GM23338 (cell line): ENCODE measurements at places on chromosomes 12 and 14.

DNA sequence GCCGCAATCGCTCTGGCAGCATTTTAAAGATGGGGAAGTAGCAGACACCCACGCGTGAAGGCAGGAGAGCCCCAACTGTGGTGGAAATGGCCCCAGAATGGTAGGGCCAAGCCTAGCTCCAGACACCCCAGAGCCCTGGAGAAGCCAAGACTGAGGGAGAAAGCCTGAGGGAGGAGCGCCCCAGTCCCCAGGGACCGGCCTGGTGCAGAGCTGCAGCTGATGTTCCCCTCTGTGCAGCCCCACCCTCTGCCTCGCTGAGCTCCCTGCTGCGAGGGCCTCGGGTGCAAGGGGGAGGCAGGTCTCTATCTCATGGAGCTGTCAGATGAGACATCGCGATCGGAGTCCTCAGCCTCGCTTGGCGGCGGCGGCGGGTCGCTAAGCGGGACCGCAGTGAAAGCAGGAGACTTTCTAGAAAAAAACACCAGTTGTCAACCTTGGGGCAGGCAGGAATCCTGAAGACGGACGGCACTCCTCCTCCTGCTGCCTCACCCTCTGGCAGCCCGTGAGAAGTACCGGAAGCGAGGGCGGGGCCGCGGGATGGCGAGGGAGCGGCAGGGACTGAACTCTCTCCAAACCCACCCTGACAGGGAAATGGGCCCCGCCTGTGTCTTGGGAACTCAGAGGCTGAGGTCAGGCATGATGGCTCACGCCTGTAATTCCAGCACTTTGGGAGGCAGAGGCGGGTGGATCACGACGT lies 6.0 kb downstream of the GAPDH start:
- DNase-seq = peak; percentile 95

DNA sequence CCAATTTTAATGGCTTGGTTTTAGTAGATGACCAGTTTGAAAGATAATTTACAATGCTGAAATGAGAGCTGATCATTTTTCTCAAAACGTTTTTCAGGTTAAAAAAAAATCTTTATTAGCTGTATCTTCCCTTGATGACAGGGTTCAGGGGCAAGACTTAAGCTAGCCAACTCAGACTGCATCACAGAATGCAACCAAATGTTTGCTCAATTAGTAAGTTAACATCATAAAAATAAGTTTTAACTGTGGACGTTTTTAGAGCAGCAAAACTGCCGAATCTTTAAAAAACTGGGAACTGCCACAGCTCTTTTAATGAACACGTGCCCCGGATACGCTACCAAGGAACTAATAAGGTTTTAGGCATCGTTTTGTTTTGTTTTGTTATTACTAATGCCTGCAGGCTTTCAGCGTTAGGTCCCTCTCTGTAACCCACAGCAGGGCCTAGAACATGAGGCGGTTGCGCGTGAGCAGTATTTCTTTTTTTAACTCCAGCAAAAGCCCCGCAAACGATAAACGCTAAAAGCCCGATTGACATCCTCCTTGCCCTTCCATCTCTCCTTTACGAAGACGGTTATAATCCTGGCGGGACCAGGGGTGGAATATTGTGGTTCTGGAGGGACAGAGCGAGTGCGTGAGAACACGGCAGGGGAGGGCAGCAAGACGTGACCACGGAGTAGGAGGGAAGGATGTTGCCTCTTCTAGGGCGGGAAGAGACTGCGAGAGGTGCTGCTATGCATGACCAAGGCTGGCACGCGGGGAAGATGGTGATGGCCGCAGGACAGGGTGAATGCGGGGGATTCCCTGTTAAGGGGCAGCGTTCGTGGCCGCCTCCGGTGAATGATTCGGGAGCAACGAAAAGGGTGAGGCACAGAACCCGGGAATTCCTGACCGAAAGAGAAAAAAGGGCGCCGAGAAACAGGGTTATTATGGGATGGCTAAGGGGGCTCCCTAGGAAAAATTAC lies 652 bp downstream of the SUPT16H start:
- DNase-seq = peak; percentile 57

DNA sequence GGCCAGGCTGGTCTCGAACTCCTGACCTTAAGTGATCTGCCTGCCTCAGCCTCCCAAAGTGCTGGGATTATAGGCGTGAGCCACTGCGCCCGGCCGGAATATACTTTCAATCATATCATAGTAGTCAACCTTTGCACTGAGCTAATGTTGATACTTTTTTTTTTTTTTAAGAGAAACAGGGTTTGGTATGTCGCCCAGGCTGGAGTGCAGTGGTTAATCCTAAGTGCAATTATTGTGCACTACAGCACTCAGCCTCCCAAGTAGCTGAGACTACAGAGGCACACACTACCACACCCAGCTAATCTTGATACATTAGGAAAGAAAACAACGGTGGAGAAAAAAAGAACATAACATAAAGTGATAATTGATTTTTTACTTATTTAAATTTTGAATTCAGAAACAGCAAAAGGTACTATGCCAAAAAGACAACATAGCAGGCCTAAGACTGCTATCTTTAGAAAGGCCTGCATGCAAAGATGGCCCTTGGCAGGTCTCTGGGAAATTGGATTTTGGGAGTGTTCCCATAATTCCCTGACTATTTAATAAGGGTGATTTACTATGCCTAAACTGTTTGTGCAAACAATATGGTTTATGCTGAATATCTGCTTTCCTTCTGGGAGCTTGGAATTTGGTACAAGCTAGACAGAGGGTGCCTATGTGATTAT lies 15.5 kb downstream of the BTBD7 start:
- DNase-seq = no peak

DNA sequence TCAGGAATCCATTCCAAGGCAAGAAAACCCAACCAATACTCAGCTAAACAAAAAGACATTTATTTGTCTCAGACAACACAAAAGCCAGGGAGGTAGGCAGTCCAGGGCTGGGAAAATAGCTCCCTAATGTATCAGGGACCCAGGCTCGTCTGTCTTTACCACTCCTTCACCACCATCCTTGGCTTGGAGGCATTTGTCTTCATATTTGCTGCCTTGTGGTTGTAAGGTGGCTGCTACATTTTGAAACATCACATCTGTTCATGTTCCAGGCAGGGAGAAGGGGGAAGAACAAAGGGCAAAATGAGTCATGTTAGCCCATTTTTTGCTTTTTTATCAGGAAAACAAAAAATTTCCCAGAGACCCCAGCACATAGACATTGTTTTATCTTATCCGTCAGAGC lies 44.8 kb upstream of the PCED1B start:
- no peak for DNase-seq

- no peak for DNase-seq
Measured at GRCh38 chr12:92147491-92147890, 1.8 kb upstream of the BTG1 start.

DNA sequence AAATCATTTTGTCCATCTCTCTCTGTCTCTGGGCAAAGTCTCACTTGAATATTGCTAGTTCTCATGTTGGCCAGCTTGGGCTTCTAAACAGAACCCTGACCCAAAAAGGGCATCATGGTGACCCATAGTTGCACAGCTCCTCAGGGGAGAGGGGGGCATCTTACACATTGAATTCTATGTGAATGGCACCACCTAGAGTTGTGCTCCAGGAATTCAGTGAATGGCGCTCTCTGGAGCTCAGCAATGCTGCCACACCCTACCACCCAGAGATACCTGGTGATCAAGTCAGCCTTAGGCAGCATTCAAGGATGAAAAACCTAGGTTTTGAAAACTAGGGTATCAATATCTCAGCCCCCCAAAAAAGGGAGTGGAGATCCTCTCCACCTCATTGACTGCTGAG lies 50.6 kb downstream of the SMUG1 start:
- DNase-seq = no peak

- no peak for DNase-seq
Measured at GRCh38 chr12:54038871-54039414, 6.1 kb downstream of the HOXC5 start.

DNA sequence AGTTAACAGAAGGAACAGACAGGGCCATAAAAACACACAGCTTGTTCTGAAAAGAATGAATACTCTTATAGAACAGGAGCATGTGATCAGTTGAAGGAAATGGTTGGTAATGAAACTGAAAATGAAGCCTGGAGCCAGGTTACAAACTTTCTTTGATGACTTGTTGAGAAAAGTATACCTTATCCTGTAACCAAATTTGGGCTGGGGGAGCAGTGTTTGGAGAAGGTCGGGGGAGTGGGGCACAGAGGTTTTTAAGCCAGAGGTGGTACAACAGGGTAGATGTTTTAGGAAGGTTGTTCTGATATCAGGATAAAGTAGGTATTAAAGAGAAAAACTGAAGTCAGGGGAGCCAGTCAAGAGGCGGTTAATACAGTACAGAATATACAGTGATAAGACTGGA lies 8.2 kb downstream of the GOLT1B start:
- no peak for DNase-seq

DNA sequence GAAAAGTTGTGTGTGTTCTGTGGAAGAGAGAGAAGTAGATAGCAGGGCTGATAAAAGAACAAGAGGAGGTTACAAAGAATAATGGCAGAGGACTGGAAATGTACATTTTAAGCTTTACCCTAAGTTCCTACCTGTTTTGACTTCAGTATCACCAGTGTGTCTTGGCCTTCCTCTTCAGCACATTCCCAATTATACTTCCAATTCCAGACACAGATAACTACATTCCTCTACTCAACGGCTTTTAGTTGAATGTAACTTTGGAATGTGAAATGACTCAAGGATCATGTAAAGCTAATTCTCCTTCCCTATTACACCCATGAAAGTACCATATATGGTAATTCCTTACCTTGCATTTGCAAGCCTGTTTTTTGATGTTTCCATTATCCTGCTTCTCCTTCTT lies 5.0 kb downstream of the MGST1 start:
- DNase-seq = no peak

DNA sequence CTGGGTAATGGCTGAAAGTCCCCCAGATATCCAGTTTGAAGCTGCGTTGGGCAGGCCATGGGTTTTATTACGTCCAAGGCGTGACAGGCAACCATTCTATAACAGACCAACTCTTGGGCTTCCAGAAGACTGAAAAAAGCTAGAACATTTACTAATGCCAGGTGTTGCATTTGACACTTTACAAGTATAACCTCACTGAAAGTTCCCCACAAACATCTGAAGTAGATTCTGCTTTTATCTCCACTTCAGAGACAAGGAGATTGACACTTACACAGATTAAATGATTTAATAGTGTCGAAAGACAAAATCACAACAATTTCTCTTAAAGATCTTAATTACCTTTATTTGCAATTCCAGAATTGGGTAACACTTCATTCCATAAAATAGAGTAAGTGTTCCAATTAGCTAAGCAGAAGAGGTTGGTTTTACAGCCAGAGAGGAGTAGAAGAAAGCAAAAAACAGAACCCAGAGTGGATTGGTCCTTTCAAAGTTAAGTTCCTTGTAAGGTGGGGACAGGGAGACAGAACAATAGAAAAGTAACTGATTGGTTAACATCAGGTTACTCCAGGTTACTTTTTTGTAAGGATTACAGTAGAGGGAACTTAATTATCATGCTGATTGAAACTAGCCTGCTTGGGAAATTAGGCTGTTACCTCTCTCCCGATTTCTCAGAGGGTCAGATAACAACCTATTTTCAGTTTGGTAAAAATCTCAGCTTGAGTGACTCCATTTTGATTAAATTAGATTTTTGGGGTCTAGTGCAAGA lies 11.3 kb downstream of the SOCS2 start:
- peak; percentile 89 for DNase-seq

DNA sequence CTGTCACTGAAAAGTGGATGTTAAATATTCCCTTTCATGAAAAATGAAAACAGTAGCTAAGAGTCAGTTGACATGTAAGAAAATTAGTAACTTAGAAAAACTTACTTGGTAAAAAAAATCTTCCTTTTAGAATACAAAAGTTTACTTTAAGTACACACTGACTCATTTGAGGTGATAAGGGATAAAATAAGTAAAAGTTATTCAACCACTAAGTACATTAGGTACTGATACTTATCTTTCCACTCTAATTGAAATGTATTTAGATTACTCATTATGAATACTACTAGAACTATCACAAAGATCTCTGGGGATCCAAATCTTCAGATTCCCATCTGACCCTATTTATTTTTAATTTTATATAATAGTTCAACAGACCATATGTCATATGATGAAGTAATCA lies 12.2 kb downstream of the SYCP3 start:
- DNase-seq = no peak

DNA sequence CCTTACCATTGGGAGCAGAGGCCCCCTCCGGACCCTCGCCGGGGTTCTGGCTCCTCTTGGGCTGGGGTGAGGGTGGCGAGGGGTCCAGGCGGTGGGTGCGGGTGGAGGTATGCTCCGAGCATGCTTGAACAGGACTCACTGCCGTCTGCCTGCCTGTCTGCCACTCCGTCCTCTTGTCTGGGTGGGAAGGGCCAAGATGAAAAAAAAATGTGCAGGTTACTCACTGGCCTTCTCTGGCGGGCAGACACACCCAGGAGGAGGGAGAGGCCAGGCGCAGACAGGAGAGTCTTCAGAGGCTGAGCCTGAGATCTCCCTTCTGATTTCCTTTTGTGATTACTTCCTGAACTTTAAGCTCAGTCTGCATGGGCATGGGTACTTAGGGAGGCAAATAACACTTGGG lies 76.1 kb downstream of the STON2 start:
- peak; percentile 77 for DNase-seq

DNA sequence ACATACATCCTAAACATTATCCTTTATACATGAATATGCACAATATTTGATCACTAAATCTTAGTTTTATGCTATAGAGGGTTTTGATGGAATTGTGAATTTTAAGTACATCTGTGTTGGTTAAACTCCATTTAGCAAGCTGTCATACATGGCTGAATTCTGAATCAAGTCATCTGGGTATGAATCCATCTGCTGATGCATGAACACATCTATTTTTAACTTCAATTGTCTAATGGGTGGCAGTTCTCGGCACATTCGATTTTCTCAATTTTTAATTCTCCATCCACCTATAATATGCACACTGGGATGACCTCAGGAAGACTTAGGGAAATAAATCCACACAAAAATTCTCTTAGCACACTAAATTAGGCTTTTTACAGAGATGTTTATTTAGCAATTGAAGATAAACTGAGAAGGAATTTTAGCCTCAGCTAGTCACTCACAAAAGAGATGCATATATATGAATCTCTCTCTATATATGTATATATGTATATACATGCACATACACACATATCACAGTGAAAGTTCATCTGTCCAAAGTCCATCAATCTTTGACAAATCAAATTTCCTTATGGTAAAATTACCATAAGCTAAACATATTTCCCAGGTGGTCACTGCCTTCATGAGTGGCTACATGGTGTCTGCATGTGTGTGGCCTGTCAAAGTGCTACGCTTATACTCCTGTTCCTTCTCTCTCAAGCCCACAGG lies 44.5 kb upstream of the VPS33A start:
- no peak for DNase-seq
